ENCODE measurements at places on chromosomes 6 and 20.

GRCh38 chr6:45667300-45667699 is 289.6 kb upstream of the SUPT3H start:
- no peak for DNase-seq

DNA sequence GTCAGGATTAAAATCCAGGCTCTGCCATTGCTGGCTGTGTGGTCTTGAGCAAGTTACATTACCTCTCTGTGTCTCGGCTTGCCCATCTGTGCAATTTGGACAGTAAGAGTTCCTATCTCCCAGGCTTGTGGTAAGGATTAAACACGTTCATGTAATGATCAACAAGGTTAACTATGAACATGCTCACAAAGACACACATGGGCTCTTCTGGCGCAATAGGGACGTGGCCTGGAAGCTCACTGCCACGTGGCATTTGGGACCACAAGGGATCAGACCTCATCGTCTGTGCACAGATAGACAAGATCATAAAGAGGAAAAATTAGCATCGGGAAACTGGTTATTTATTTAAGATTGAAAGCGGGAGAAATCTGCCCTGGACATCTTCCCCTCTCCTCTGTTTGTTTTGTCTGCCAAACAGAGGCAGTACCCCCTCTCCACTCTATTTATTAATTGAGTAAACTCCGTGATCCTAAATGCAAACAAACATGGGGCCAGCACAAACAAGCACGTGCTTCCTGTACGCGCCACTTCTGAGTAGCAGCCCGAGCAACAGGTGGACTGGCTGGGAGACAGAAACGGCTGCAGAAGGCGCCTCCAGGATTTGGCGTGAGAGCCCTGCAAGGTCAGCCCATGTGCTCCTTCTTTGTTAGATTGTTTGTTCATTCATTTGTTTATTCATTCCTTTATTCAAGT is 95.0 kb downstream of the CDH26 start:
- no peak for DNase-seq

DNA sequence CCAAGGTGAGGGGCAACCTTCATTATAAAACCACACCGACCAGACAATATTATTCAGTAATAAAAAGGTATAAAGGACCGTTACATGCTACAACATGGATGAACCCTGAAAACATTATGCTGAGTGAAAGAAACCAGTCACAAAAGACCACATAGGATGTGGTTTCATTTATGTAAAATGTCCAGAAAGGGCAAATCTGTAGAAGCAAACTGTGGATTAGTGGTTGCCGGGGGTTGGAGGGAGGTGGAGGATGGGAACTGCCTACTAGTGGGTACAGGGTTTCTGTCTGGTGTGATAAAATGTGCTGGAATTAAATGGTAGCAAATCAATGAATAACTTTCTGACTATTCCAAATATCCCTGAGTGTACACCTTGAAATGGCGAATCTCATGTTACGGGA is 10.2 kb upstream of the PRND start:
- DNase-seq: no peak

DNA sequence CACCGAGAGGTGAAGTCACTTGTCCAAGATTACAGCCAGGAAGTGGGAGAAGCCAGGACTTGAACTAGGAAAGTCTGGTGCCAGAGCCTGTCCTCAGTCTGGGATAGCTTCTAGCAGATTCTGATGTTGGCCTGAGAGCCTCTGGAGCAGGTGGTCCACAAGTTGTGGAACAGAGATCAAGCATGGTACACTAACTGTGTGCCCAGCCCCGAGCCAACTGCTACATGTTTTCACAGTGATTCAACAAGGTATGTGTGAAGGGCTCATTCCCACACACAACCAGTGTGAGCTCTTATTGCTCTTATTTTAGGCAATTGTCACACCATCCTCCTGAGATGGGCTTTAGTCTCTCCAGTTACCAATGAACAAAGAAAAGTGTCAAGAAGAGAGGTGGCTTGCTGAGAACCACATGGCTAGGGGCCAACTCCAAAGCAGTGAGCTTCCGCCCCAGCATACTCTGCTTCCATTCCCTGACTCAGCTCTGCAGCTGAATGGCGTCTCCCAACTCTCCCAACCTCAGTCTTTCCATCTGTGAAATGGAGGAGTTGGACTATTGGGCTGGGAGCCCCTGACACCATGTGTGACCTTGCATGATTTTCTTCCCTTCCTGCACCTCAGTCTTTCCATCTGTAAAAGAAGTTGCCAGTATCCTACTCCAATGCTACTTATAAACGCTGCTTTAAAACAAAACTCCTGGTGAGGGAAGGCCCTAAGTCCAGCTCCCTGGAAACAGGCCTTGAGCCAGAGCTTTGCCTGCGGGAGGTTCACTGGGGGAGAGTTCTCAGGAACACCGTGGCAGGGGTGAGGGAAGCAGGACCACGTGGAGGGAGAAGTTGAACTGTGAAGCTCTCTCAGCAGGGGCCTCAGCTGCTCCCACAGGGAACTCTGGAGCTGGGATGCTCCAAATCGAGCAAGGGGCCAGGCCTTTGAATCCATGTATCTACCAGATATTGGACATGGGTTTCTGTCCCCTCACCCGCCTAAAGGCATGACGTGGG is 40.9 kb downstream of the CDH22 start:
- DNase-seq: no peak

DNA sequence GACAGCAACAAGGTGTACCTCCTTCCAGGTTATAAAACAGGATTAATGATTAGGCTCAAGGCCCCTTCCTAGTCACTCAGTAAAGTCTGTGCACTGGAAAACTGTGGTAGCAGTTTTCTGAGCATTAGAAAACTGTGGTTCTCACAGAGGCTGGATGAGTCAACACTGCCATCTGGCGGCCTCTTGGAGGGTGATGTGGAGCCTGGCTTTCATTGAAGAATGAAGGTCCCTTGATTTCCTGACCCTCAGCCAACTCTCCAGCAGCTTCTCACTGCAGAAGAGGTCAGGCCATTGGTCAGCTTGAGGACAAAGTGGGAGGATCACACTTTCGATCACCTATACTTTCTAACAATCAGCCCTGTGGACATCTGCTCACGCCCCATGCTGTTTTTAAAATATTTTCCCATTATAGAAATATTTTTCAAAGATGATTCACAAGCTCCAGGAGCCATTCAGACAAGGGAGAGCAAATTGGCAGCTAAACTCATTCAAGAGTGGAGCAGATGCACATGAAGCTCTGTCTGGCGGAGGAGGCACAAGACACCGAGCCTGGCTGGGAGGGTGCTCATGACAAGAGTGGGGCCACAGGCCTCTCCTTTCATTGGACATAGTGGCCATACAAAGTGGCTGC is 23.2 kb downstream of the PSMB1 start:
- peak; percentile 33 for DNase-seq

DNA sequence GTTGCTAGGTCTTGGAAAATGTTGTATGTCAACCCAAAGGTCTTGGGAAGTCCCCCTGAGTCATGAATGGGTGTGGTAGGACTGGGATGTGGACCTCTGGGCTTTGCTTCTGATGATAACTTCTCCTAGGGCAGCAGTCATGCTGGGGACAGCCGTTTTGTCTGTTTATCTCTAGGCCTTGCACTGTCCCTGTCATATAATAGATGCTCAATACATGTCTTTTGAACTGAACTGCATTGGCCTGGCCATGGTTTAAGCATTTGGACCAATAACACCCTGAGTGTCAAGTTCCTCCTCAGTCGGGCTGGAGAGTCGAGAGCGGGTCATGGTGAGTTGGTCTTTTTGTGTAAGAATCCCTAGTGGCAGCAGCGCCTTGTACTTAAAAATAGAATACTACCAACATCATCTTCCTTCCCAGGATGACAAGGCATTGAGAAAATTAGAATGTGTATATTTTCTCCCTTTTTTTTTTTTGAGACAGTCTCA is 43.1 kb downstream of the E2F3 start:
- no peak for DNase-seq

DNA sequence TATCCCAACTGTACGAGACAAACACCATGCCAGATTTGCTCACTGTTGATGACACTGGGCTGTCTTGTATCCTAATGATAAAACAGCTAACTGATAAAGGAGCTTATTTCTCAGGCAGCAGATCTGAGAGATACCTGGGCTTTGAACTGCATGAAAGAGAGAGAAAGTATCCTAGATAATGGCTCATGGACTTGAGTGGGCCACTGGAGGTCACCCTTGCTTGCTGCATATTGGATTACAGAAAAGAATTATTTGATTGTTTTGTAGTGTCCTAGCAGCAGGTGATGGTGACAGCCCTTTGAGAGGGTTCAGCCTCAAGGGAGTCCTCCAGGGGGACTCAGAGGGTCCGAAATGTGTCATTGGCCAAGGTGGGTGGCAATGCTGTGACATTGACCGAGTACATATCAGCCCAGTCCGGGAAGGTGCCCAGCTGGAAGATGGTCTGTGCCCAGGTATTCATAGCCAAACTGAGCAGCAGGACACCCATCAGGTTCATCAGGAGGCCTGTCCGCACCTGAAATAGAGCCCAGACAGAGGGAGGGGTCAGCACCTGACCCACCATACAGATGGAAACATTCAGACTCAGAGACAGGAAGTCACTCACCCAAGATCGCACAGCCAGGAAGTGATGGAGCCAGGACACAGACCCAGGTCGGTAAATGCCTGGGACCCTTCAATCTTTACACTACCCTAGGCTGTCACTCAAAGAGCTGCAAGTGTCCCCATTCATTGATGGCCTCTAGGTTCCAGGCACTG is 9.4 kb upstream of the OCSTAMP start:
- no peak for DNase-seq

- DNase-seq: no peak
Observed at GRCh38 chr20:41182296-41183212, 45.2 kb downstream of the PLCG1 start.

DNA sequence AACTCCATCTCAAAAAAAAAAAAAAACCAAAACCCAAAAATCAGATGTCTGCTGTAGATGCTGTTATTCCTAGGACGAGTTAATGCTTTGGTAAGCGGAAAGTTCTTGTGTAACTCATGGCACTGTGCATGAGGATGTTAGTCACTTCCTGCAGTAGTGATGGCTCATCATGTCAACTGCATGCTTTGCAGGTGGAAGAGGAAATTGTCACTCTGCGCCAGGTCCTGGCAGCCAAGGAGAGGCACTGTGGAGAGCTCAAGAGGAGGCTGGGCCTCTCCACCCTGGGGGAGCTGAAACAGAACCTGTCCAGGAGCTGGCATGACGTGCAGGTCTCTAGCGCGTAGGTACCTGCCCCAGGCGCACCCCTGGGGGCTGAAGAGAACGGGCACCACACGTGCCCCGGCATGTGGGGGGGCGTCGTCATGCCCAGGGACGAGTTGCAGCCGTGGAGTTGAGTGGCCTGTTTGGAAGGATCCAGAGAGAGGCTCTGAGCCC is 8.5 kb downstream of the TPD52L2 start:
- no peak for DNase-seq

GRCh38 chr20:46588532-46589511 is 38.4 kb upstream of the OCSTAMP start:
- no peak for DNase-seq

DNA sequence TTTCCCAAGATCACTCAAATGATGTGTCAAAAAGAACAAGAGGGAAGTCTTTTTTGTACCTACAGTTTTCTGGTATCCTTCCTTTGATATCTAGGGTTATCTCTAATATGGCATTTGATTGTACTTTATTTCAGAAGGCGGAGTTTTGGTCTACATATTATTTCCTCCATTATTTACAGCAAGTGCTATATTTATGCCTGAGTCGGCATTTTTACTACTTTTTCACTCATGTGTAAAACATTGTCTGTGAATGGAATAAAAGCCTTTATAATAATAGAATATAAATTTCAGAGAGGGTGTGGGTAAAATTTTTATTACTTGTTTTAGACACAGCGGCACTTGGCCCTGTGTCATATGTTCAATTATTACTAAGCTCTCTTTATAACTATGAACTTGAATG is 398.4 kb downstream of the BCKDHB start:
- DNase-seq: no peak

GRCh38 chr20:2858591-2858990 is 14.7 kb upstream of the PTPRA start:
- no peak for DNase-seq

DNA sequence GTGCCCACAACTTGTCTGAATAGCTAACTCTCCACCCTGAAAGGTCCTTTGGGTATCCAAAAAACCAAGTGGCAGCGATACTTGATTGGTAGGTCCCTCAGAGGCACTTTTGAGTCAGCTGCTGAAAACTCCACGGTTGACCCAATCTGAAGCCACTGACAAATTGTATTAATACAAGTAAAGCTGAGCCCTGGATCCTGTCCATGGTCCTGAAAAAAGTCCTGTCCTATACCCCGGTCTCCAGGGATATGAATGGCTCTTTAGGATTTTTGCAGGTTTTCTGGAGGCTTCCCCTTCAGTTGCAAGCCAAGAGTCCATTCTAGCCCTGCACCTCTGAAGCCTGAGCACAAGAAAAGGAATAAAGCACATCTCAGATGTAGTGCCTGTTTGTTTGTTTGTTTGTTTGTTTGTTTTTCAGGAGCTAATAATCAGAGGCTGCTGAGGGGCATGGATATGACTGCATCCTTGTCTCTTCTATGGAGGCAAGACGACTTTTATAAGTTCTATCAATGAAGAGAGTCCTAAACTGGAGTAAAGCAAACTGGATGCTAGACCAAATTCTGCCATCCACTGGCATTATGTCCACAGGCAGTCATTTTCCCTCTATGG is 1.7 kb upstream of the SLC12A5 start:
- no peak for DNase-seq

- no peak for DNase-seq
Observed at GRCh38 chr6:146265056-146265455, 236.2 kb downstream of the GRM1 start.

DNA sequence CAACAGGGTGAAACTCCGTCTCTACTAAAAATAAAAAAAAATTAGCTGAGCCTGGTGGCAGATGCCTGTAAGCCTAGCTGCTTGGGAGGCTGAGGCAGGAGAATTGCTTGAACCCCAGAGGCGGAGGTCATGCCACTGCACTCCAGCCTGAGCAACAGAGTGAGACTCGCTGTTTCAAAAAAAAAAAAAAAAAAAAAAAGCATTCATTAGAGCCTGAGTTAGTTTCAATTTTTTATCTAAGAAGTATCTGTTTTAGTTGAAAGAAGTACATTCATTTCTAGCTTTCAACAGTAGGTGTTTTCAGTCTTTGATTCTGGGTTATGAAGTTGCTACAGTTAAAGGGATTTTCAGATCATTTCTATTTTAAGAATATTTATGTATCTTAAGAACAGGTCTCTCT is 42.2 kb downstream of the ZNF292 start:
- no peak for DNase-seq

DNA sequence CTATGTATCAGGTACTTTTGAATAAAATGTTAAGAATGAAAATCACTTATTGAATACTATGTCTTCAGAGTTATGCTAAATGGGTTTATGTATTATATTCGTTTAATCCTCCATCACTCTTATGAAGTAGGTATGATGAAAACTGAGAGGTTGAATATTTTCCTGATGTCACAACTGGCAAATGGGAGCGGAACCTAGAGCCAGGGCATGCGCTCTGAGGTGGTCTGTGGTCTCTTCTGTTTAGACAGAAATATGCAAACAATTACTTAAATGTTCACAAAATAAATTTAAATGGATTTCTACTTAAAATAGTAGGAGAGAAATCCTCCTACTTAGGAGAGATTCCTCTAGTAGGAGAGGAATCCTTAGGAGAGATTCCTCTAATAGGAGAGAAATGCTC is 21.3 kb upstream of the UTRN start:
- DNase-seq: no peak

- no peak for DNase-seq
Observed at GRCh38 chr20:47821481-47822100, 36.3 kb upstream of the SULF2 start.
